ENCODE measurements at places on chromosomes 7 and 10. TPM values are rescaled to one million over a fixed set of nuclear protein-coding genes. Genes with fewer than 3 reads are reported as not detected.
A peak's percentile ranks its signal among the peaks of the same experiment; 100 is the strongest.

GRCh38 chr7:140616328-140616727 is 24.3 kb downstream of the DENND2A start:
- DNase-seq: no peak

- no peak for DNase-seq
Measured at GRCh38 chr10:60293581-60294175, 96.0 kb downstream of the ANK3 start.

GRCh38 chr7:155830961-155831806 is 18.9 kb upstream of the SHH start:
- no peak for DNase-seq

GRCh38 chr7:22385326-22385725 is 28.4 kb upstream of the RAPGEF5 start:
- no peak for DNase-seq

GRCh38 chr10:42734536-42734935 is 48.1 kb upstream of the BMS1 start:
- peak; percentile 23 for DNase-seq

GRCh38 chr10:36349445-36350078 is 707.5 kb upstream of the FZD8 start:
- no peak for DNase-seq

GRCh38 chr7:130444234-130444633 is 3.4 kb upstream of the CEP41 start:
- no peak for DNase-seq

DNA sequence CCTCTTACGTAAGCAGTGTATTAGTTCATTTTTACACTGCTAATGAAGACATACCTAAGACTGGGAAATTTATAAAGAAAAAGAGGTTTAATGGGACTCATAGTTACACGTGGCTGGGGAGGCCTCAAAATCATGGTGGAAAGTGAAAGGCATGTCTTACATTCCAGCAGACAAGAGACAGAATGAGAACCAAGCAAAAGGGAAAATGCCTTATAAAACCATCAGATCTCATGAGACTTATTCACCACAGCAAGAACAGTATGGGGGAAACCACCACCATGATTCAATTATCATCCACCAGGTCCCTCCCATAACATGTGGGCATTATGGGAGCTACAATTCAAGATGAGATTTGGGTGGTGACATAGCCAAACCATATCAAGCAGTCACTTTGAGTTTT is 126.3 kb upstream of the CXCL12 start:
- no peak for DNase-seq

DNA sequence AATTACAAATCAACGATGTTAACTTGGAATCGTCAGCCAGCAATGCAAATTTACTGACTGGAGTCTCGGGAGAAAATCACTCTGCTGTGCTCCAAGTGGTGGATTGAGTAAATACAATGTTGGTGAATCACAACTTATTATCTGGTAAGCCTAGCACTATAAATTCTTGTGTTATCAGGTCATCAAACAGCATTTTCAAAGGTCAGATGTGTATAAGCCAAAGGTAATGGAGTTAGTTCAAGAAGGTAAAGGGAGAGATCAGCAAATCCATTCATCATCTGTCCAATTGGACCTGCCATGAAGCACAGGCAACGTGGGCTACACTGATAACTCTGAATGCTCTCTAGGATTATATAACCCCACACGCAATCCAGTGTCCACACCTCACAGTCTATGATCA is 13.9 kb downstream of the CUBN start:
- DNase-seq: no peak

Gene ZNF438
- 3.1 TPM for total RNA-seq

Gene TEX47
- total RNA-seq: not detected

Measured in activated CD4-positive, alpha-beta T cell treated with anti-CD3 and anti-CD28 coated beads for 36 hours (primary cell).